NCI-H524 treated with DMSO at 0.1 percent for 48 hours (cell line): ENCODE measurements at places on chromosomes 7 and 10.

DNA sequence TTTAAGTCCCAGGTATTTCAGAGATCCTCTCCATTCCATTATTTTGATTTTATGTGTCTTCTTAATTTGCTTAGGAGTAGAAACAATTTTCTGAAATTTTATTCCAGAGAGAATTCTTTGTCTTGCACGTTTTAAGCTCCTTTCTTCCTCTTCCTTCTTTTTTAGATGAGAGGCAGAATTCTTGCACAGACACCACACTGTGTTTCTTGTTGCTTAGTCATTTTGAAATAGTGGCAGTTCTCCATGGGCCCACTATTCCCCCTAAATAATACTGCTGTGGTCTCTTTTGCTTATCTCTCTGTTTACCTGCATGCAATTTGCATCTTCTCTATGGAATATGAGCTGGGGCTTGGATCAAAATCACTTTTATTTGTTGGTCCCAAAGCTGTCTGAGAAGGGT lies 54.3 kb upstream of the WAC start:
- no peak for DNase-seq

- no peak for DNase-seq
Measured at GRCh38 chr10:8489823-8490222, 435.3 kb downstream of the GATA3 start.

GRCh38 chr7:5677538-5678294 lies 103.7 kb downstream of the RNF216 start:
- DNase-seq: no peak

GRCh38 chr7:64174941-64175340 lies 32.1 kb upstream of the ZNF735 start:
- no peak for DNase-seq

DNA sequence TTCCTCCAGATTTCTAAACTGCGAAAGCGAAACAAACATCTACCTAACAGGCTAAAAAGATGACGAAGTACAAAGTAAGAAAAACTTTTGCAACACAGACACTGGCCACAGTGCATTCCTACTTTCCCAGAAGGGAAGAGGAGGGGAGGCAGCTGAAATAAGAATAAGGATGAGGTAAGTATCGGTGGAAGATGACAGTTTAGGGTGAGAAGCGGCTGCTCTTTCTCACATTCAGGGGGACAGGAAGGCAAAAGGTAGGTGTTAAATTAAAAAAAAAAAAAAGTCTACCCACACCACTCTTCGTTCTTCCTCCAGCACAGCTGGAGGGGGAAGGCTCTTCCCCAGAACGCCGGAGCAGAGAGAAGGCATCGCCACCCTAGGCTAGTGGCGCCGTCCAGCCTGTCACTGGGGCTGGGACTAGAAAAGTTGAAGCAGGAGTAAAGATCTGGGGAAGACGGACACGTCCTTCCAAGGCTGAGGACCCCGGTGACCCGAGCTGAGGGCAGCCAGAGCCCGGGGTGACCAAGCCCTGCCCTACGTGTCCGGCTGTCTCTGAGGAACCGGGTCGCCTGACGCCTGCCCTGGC lies 846 bp downstream of the DNAJC1 start:
- DNase-seq: no peak
